ENCODE measurements at places on chromosomes 12 and 14. TPM values are rescaled to one million over a fixed set of nuclear protein-coding genes. Genes with fewer than 3 reads are reported as not detected.
A peak's percentile ranks its signal among the peaks of the same experiment; 100 is the strongest.

GRCh38 chr12:112992541-112993398 lies 14.5 kb downstream of the OAS2 start:
- DNase-seq, result no peak

- DNase-seq, result no peak
Observed at GRCh38 chr14:74645756-74646470, 33.9 kb upstream of the LTBP2 start.

GRCh38 chr12:132818562-132818961 lies 10.1 kb downstream of the GOLGA3 start:
- no peak for DNase-seq

- DNase-seq, result no peak
Observed at GRCh38 chr14:53603994-53604393, 352.6 kb downstream of the BMP4 start.

GRCh38 chr12:109273354-109273753 lies 35.7 kb downstream of the FOXN4 start:
- no peak for DNase-seq

Gene PAX9
- total RNA-seq, result 0.21 TPM

Gene SYCP3
- not detected for total RNA-seq

Gene ELK3
- total RNA-seq, result 40.6 TPM

GRCh38 chr14:104970231-104971068 lies 7.7 kb downstream of the AHNAK2 start:
- no peak for DNase-seq

GRCh38 chr14:93533842-93534241 lies 103.1 kb downstream of the UNC79 start:
- no peak for DNase-seq

Gene OR10G3
- not detected for total RNA-seq

GRCh38 chr12:132270969-132271754 lies 58.2 kb downstream of the GALNT9 start:
- DNase-seq, result no peak

- DNase-seq, result no peak
Observed at GRCh38 chr14:65403231-65403630, 9.3 kb upstream of the FUT8 start.

GRCh38 chr12:42886160-42886559 lies 296.6 kb upstream of the PRICKLE1 start:
- DNase-seq, result no peak

Gene GPR132
- total RNA-seq, result 18.6 TPM

DNA sequence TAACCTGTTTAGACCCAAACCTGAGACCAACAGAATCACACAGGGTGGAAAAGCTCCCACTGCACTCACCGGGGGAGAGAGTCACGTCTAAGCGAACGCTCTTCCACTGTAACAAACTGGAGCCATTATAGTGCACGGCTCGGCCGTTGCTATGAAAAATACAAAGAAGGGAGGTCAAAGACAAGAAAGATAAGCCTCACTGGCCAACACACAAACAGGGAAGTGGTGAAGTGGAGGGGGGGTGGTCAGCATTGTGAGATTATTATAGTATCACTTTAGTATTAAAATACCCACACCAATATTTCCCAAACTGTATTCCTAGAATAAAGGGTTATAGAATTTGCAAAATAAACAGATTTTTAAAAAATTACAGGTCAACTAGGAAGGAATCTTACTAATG lies 90.9 kb downstream of the TRAFD1 start:
- no peak for DNase-seq

DNA sequence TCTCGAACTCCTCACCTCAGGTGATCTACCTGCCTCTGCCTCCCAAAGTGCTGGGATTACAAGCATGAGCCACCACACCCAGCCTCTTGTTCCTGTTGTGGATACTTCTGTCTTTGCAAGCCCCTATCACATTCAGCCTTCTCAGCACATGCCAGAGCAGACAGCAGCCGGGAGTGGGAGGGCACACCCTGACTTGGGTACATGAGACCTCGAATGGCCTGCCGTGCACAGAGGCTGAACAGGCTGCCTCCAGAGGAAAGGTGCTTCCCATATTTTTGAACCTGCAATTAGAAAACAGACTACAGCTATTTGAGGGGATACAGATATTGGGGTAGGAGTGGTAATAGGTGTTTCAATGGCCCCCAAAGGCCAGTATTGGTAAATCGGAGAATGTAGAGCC lies 307.3 kb upstream of the DIO3 start:
- no peak for DNase-seq

DNA sequence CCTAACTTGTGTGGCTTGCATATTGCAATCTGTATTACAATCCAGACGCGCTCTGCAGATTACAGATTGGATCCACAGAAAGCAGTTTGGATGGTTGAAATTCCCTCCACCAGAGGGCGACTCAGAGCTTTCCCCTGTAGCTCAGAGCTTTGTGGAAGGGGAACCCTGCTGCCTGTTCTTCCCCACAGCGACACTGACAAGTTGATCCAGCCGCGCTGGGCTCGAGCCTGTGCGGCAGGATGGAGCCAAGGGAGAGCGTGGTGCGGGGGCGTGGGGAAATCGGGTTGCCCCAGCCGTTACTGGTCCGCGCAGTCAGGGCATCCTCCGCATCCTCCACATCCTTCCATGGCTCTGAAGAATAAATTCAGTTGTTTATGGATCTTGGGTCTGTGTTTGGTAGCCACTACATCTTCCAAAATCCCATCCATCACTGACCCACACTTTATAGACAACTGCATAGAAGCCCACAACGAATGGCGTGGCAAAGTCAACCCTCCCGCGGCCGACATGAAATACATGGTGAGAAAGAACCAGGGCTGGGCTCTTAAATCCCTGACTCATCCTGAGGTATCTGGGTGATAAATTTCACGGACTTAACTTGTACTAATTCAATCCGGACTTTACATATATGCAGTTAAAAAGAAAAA lies at the start of gene GLIPR1L1:
TSS of gene GLIPR1L1 (plus strand) at position 287 of the 647 bp plus-strand sequence. CDS start at position 346, 59 bp downstream.
- DNase-seq, result peak; percentile 78

Gene SLC17A8
- not detected for total RNA-seq

Gene MYF6
- not detected for total RNA-seq

All from thoracic aorta (tissue), 2 donors.